ENCODE measurements at places on chromosomes 6 and 20. TPM values are rescaled to one million over a fixed set of nuclear protein-coding genes. Genes with fewer than 3 reads are reported as not detected.

ARFGEF3 gene
- 3.5 TPM for polyA plus RNA-seq

- no peaks in the 10 kb centered on the region for H3K36me3 ChIP-seq
- H3K4me1 ChIP-seq, result no peaks in the 10 kb centered on the region
- H3K27ac ChIP-seq, result no peak overlapping the region
- no peaks in the 10 kb centered on the region for H3K27me3 ChIP-seq
- H3K4me3 ChIP-seq, result no peak overlapping the region
Observed at GRCh38 chr6:33123732-33124524, 48.1 kb downstream of the HLA-DPB1 start.

- no peaks in the 10 kb centered on the region for H3K36me3 ChIP-seq
- no peak for DNase-seq
- H3K4me1 ChIP-seq, result peaks cover 7% of the 10 kb centered on the region
Observed at GRCh38 chr6:49906526-49906925, 40.2 kb upstream of the CRISP1 start.

OR2B6 gene
- not detected for polyA plus RNA-seq

DNA sequence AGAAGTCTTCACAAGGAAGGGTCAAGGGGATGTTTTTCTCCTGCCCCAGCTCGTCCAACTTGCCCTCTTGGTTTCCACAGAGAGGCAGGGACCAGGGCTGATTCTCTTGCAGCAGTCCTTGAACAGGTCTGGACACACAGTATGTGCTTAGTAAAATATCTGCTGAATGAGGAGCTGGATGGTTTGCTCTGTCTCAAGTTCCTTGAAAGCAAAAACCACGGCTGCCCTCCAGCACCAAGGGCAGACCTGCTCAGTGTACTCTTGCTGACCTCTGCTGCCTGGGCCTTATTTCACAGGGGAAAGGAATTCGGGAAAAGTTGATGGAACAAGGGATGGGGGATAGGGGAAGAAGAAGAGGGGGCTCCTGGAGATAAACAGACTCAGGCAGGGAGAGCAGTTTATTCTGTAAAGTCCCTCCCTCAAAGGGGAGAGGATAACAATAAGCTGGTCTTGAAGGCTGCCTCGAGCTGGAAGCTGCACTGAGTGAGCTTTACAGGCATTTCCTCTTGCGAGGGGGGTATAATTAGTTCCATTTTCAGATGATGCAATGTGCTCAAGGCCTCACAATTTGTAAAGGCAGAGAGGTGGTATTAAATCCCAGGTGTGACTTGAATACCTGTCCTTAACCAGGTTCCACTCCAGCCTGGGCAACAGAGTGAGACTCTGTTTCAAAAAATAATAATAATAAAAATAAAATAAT is 10.3 kb downstream of the KCNK5 start:
- no peaks in the 10 kb centered on the region for H3K27me3 ChIP-seq
- no peaks in the 10 kb centered on the region for H3K4me1 ChIP-seq
- H3K36me3 ChIP-seq, result no peaks in the 10 kb centered on the region
- no peak for DNase-seq

PNPLA1 gene
- 0.20 TPM for polyA plus RNA-seq

- peaks cover 30% of the 10 kb centered on the region for H3K4me1 ChIP-seq
- no peak overlapping the region for H3K4me3 ChIP-seq
- H3K36me3 ChIP-seq, result peaks cover 9% of the 10 kb centered on the region
- no peaks in the 10 kb centered on the region for H3K27me3 ChIP-seq
- no peak for DNase-seq
- H3K27ac ChIP-seq, result no peak overlapping the region
Observed at GRCh38 chr20:58312836-58313235, 3.3 kb downstream of the RAB22A start.

DNA sequence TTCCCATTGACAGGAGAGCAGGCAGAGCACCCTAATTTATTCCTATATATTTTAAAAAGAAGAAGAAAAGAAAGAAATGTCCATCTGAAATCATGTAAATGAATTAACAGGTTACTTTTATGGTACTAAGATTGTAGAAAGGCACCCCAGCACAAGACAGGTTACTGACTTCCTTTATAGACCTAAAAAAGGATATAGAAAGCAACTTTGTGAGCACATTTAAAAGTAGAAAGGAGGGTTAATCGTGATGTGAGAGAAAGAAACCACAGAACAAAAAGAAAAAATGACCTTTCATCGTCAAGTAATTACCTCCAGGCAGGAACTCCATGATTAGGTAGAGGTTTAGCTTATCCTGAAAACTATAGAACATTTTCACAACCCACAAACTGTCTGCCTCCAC is 29.9 kb downstream of the STK38 start:
- no peak for DNase-seq
- no peaks in the 10 kb centered on the region for H3K4me1 ChIP-seq
- no peaks in the 10 kb centered on the region for H3K27me3 ChIP-seq

CAGE1 gene
- polyA plus RNA-seq, result 0.04 TPM

- no peak overlapping the region for H3K27ac ChIP-seq
- no peaks in the 10 kb centered on the region for H3K4me1 ChIP-seq
- DNase-seq, result peak; percentile 78
Observed at GRCh38 chr6:111642463-111643158, 36.9 kb upstream of the TRAF3IP2 start.

GRCh38 chr20:10398834-10399369 is 35.1 kb downstream of the MKKS start:
- H3K36me3 ChIP-seq, result no peaks in the 10 kb centered on the region
- no peaks in the 10 kb centered on the region for H3K27me3 ChIP-seq
- H3K4me1 ChIP-seq, result no peaks in the 10 kb centered on the region
- no peak overlapping the region for H3K4me3 ChIP-seq

DNA sequence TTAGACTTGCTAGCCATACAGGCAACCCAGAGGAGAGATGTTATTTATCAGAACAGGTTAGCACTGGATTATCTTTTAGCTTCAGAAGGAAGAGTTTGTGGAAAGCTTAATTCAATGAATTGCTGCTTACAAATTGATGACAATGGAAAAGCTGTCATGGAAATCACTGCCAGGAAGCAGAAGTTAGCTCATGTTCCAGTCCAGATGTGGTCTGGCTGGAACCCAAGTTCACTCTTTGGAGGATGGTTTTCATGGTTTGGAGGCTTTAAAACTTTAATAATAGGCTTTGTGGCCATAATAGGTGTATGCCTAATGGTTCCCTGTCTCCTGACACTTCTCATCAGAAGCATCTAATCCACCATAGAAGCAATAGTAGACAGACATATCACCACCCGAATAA is 699.0 kb downstream of the PHF3 start:
- H3K36me3 ChIP-seq, result no peaks in the 10 kb centered on the region
- no peaks in the 10 kb centered on the region for H3K4me1 ChIP-seq
- H3K27ac ChIP-seq, result no peak overlapping the region
- no peak for DNase-seq
- H3K4me3 ChIP-seq, result no peak overlapping the region

GRCh38 chr6:70351461-70351860 is 48.6 kb upstream of the COL9A1 start:
- DNase-seq, result no peak
- H3K4me3 ChIP-seq, result no peak overlapping the region
- H3K27me3 ChIP-seq, result no peaks in the 10 kb centered on the region
- no peak overlapping the region for H3K27ac ChIP-seq
- no peaks in the 10 kb centered on the region for H3K36me3 ChIP-seq
- no peaks in the 10 kb centered on the region for H3K4me1 ChIP-seq

DNA sequence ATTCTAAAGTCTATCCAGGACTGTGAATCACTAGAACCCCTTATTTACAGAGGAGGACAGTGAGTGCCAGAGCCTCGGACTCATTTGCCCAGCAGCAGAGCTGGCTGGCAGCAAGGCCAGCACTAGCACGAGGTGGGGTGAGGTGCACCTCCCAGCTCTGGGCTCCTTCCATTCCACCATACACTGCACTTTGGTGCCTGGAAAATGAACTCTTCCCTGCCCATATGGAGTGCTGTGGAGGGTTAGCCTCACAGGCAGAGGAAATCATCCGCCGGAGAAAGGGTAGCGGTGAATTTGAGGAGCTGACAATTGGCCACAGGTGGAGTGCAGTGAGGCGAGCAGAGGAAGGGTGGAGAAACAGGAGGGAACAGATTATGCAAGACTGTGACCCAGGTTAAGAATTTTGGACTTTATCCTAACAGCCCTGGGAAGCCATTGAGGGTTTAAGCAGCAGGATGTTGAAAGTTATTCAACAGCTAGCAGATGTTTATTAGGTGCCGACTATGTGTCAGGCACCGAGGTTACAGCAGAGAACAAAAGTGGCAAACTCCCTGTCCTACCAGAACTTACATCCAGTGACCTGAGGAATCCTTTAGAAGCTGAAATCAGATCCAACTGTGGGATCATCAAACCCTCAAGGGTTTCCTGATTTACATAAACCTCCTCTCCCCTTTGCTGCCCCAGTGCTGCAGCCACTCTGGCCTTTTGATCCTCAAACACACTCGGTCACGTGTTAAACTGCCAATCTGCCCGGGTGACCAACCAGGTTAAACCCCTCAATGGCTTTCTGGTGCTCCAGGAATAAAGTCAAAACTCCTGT is 6.2 kb downstream of the TRIM26 start:
- peak overlapping the region; percentile 56 for H3K27ac ChIP-seq
- H3K36me3 ChIP-seq, result no peaks in the 10 kb centered on the region
- peak; percentile 65 for DNase-seq
- H3K27me3 ChIP-seq, result no peaks in the 10 kb centered on the region
- no peak overlapping the region for H3K4me3 ChIP-seq

- H3K27ac ChIP-seq, result no peak overlapping the region
- no peaks in the 10 kb centered on the region for H3K36me3 ChIP-seq
- no peak overlapping the region for H3K4me3 ChIP-seq
Observed at GRCh38 chr20:63497946-63498935, 642 bp downstream of the EEF1A2 start.

- DNase-seq, result no peak
- no peak overlapping the region for H3K27ac ChIP-seq
- H3K27me3 ChIP-seq, result peaks cover 3% of the 10 kb centered on the region
- no peak overlapping the region for H3K4me3 ChIP-seq
- H3K4me1 ChIP-seq, result no peaks in the 10 kb centered on the region
Observed at GRCh38 chr20:57315976-57316480, 13.6 kb upstream of the SPO11 start.
